ENCODE measurements at places on chromosomes 4 and X.

DNA sequence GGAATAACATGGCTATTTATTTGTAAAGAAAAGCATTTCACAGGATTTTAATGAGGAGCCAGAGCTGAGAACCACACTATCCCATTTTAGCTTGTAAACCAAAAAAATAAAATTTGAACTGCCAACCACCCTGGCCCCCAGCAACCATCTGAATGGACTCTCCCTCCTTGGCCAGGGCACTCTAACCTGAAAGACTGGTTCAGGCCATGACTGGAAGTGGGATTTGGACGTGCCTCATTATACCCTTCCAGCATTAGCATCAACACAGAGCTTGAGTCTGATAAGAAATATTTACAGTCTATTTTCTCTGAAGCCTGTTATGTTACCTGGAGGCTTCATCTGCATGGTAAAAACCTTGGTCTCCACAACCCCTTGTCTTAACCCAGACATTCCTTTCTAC lies 30.0 kb downstream of the METAP1 start:
- DNase-seq = no peak

DNA sequence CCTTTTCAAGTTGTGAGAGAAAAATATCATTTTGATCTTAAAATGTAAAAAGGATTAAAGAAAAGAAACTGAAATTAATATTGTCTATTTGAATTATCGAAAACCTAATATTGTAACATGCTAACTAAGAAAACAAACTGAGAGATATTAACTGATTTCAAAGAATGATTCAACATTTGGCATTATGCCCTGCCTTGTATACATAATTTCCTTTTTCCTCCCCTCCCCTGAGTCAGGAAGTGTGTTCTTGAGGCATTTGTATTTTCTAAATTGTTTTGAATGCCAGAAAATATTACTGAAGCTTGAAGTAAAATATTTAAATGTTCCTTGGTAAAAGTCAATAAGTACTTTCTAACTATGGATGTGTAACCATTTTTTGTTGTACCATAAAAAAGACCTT lies 49.4 kb downstream of the RPS6KA3 start:
- DNase-seq = no peak

GRCh38 chr4:68613752-68614151 lies 37.6 kb upstream of the UGT2B17 start:
- no peak for DNase-seq

DNA sequence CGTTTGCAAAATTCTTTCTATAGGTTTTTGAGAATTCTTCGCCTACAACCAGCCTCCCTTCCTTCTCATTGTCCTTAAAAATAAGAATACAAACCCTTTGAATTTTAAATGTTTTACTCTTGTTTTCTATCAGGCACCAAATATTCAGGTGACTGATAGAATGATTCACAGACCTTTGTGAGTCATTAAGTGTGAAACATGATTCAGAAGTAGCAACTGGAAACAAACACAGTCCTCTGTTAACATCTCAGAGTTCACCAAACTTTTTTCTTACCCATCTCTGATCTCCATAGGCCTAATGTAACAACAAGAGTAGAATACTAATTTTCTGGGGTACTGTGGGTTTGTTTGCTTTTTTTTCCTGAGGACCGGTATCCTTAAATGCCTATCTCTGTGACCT lies 63.4 kb upstream of the MAB21L2 start:
- DNase-seq = no peak

GRCh38 chrX:80246271-80246670 lies 174.0 kb upstream of the TENT5D start:
- DNase-seq = no peak

DNA sequence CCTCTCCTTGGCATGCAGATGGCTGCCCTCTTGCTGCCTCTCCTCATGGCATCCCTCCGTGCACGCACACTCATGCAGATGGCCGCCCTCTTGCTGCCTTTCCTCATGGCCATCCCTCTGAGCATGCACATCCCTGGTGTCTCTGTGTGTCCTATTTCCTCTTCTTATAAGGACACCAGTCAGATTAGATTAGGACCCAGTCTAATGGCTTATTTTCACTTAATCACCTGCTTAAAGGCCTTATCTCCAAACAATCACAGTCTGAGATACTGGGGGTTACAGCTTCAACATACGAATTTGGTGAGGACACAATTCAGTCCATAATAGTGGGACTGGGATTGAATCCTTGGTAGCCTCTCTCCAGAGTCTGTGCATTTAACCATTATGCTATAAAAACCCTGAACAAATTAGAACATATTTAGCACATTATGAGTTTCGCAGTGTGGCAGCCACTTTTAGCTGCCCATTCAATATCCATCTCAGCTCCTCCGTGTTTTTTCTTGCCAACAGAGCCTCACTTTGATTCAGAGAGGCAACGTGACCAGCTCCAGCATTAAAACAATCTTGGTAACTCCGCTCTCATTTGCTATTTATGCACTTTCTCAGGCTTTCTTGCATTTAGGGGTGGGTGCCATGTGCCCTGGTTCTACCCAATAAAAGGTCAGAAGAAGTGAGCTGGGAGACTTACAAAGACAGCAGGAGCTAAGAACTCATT lies 26.2 kb upstream of the TMEM150C start:
- DNase-seq = no peak

- no peak for DNase-seq
Observed at GRCh38 chr4:20761382-20761781, 61.1 kb downstream of the PACRGL start.

GRCh38 chrX:14501327-14501726 lies 28.0 kb upstream of the GLRA2 start:
- no peak for DNase-seq

DNA sequence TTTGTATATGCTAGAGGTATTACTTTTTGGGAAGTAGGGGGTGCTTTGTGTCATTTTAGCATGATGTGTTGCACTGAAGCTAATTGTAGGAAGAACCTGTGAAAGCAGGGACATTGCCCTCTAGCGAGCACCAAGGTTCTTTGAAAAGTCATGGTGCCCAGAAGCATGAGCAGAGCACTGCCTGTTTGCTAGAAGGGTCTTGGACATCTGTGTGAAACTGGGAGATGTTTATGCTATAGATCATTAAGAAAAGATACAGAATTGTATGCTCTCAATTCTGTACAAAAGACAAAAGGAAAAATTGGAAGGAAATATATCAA lies 14.7 kb downstream of the GRPR start:
- no peak for DNase-seq

- no peak for DNase-seq
Observed at GRCh38 chr4:48008021-48008596, 8.4 kb downstream of the CNGA1 start.

DNA sequence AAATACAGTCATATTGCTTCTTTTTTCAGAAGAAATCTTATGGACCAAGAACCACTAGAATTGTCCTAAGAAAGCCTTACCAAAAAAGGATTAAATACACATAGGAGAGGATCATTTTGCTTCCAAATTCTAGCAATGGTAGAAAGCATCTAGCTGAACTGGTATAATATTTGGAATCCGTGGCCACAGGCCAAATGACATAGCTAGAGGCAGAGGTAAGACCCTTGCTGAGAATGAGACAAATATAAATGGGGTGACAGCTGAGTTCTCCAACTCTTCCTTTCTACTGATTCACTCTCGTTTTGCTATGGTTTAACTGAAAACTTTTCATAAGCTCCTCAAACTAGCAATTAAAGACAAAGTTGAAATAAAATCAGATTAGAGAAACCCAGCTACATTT lies 150.0 kb downstream of the TTC29 start:
- no peak for DNase-seq

DNA sequence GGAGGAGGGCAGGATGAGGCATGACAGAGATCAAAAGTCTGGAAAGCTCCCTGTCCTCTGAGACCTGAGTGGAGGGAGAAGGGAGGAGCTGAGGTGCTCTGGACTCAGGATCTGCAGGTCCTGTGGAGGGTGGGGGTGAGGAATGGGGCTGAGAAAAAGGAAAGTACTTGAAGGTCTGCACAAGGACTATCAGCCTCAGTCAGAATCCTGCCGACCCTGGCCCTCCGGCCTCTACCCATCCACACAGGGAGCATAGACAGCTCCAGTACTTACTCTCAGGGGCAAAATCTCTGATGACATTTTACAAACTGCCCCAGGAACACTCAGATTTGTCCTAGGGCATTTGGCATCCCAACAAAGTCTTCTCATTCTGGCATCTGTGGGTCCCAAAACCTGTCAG lies 991 bp upstream of the ITIH6 start:
- no peak for DNase-seq

GRCh38 chr4:116736756-116737155 lies 348.6 kb downstream of the TRAM1L1 start:
- DNase-seq = no peak

DNA sequence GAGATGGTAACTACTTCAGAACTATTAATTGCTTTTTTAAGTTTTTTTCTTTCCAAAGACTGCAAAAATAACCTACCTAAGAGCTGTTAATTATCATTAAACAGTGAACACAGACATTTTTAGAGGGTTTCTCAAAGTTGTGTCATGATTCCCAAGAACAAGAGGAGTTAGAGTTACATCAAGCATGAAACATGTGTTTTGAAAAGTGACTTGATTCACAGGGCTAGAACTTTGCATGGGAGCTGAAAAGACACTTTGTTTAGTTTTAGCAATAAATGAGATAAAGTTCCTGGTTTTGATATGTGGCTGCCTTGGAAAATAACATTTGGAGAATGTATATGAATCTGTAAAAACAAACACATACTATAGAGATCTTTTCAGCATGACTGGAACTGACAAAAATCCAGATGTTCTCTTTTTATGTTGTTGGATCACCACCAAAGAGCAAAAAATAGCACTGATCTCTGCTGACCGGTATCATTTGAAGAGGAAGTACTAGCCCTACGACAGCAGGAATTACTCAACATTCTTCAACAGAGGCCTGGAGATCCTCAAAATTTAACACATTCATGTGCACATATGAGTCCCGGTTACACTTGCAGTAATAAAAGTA lies 173.0 kb upstream of the PCDH18 start:
- DNase-seq = no peak

DNA sequence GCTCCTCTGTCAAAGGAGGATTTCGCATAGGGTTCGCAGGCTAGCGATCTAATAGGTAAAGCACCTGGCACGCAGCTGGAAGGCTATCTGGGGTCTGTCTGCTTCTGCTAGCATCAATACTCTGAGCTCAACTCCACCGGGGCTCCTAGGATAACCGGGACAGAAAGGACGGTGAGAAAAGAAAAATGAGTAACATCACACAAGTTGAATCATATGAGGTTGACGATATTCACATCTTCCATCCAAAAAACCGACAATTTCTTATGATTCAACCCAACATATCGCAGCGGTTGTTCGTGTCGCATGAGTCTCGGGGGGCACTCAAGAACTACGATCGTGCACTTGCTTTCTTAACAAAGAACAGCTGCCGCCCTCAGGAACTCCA lies 1.8 kb downstream of the PROM1 start:
- no peak for DNase-seq

GRCh38 chr4:84324303-84325245 lies 174.5 kb downstream of the NKX6-1 start:
- no peak for DNase-seq

- no peak for DNase-seq
Observed at GRCh38 chrX:18542905-18543304, 117.5 kb downstream of the CDKL5 start.
